ENCODE measurements at places on chromosomes 1 and 21. TPM values are rescaled to one million over a fixed set of nuclear protein-coding genes. Genes with fewer than 3 reads are reported as not detected.

DNA sequence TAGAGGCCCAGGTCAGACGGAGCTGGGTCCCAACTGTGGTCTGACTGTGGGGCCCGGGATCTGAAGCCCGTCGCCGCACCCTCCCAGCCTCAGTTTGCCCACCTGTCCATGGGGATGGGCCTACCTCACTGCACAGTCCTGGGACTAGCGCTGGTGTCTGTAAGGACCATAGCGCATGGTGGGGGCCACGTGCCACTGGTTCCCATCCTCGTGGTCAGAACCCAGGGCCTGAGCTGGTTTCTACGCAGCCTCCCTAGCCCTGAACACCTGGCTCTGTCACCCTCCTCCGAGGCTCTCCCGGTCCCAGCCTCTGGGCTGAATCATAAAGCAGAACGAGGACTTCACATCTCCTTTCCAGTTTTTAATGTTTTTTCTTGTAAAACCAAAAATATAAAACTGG lies 46.7 kb downstream of the DMRTB1 start:
- no peak for DNase-seq

Gene CTSK
- polyA plus RNA-seq, result 26.8 TPM

DNA sequence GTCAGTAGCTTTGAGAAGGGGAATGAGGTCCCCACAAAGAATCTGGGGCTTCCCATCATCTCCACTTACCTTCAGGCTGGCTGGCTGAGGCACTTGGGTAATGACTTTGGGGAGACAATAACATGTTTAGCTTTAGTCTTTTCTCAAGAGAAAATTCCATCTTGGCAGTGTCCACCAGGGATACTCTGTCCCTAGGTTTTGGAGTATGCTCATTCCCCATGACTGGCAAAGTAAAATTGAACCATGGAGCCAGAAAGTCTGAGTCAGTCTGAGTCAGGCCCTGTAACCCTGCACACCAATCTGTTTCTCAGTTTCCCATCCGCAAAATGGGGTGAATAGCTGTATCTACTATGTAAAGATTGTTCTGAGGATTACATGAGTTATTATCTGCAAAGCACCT lies 28.2 kb downstream of the RUNX1 start:
- no peak for DNase-seq

GRCh38 chr1:27400082-27400962 lies 7.9 kb downstream of the GPR3 start:
- DNase-seq, result no peak

- no peak for DNase-seq
Observed at GRCh38 chr1:100643471-100644196, 75.9 kb upstream of the VCAM1 start.

GRCh38 chr21:33377221-33377920 lies 25.8 kb upstream of the IFNGR2 start:
- DNase-seq, result no peak

Gene LCK
- polyA plus RNA-seq, result 5.2 TPM
